ENCODE measurements at places on chromosomes 5 and 9. TPM values are rescaled to one million over a fixed set of nuclear protein-coding genes. Genes with fewer than 3 reads are reported as not detected.

CACNA1B gene
- total RNA-seq: under 0.01 TPM

GRM6 gene
- total RNA-seq: not detected

FOXD1 gene
- total RNA-seq: 0.13 TPM

NREP gene
- total RNA-seq: 27.1 TPM

PCDHA1 gene
- total RNA-seq: not detected

PRSS3 gene
- 12.8 TPM for total RNA-seq

SNCAIP gene
- total RNA-seq: 50.6 TPM

GKAP1 gene
- total RNA-seq: 0.89 TPM

Measured in dermis microvascular lymphatic vessel endothelial cell (primary cell).